ENCODE measurements at places on chromosomes 4 and X.

DNA sequence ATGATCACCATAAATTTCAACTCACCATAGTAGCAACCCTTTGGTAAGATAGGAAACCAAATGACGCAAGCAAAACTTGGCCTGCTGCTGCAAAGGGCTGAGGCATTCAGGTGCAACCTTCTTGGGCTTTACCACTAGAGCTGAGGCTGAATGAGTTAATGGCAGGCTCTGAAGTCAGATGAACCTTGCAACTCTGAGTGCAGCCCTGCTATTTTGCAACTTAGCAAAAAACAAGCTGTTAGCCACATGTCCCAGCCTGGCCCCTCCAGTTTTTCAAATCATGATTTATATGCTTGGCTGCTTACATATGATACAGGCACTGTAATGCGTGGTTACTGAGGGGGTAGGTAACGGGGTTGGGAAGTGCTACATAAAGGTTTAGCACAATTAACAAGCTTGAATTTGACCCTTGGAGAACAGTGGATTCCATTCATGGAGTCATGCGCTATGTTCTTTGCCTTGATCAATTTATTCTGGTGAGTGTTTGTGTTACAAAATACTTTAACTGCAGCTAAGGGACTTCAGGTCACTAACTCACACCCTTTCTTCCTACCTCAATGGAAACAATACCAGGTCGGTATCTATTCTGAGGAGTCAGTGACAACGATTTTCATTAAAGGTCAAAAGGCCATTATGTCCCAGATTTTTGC, 80.5 kb upstream of the PPARGC1A start:
- DNase-seq: no peak

DNA sequence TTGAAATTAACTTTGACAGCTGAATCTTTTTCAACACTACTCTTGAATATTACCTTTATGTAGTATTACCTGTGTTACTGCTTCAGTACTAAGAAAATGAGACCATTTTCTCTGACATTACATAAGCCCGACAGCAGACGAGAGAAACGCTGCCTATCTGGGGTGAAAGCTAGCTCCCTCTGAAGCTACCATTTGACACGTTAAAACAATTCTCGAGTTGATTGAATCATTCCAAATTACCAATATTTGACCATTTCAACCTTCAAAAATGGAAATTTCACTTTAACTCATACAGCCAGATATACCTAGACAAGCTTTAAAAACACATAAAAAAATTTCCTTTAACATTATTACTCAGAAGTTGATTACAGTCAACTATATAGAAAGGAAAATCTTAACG, 836 bp downstream of the GPM6A start:
- DNase-seq: no peak

- DNase-seq: no peak
Observed at GRCh38 chr4:73705056-73705432, 35.3 kb upstream of the CXCL8 start.

DNA sequence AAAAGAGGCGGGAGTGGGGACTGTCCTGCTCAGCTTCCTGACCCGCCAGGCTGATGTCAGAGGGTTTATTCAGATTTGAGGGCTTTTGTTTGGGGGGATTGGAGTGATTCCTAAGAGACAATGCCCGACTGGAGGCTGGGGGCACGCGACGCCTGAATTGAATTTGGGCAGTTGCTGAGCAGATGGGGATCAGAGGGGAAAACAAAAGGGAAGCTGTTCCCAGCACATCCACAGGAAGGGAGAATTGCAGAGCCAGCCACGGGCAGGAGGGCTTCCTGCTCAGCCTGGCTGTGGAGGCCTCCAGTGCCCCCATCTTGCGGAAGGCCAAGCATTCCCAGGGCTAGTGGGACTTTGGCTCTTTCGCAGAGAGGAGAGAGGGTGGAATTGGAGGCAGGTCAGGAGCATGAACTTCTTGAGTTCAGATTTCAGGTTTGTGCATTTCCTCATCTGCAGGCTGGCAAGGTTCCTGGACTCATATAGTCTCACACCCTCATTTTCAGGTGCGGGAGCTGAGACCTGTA, 162.8 kb downstream of the NHS start:
- DNase-seq: no peak

DNA sequence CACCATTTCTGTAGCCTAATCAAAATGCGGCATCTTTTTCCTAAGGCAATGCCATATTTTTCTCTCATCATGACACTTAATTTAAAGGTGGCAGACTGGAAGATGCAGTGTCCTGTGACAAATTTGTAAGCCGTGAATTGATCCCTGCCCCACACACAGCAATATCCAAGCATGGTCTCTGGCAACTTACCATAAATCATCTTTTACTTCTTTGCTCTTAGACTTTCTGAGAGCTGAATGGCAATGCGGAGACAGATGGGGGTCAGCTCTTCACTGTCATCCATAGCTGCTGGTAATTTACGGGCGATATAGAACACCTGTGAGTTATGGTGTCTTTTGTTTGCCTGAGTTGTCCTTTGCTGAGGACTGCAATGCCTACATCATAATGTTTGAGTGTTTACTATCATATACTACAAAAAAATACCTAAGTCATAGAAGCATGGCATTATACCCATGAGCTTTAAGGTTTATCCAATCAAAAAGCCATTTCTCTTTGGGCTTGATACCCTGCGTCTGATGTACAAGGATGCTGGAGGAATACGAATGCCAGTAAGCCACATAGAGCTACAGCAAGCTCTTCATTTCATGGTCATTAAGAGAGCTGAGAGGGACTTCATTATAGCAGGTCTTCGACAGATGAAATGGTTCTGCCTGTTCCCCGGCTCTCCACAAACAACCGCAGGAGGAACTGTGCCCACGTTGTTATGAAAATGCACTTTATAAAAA, 148.1 kb downstream of the TRIML1 start:
- DNase-seq: no peak

GRCh38 chrX:38847206-38847902, 46.1 kb downstream of the MID1IP1 start:
- no peak for DNase-seq

DNA sequence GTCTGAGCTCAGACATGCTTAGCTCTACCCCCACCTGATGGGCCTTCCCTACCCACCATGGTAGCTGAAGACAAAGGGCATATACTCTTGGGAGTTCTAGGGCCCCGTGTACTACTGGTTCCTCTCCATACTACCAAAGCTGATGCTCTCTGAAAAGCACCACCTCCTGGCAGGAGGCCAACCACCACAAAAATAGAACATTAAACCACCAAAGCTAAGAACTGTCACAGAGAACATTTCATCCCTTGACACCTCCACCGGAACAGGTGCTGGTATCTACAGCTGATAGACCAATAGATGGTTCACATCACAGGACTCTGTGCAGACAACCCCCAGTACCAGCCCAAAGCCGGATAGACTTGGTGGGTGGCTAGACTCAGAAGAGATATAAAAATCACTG, 13.4 kb downstream of the EDA2R start:
- DNase-seq: no peak

GRCh38 chr4:112516471-112517066, 589 bp upstream of the NEUROG2 start:
- no peak for DNase-seq

GRCh38 chr4:108453366-108453765, 167.0 kb upstream of the RPL34 start:
- DNase-seq: no peak

DNA sequence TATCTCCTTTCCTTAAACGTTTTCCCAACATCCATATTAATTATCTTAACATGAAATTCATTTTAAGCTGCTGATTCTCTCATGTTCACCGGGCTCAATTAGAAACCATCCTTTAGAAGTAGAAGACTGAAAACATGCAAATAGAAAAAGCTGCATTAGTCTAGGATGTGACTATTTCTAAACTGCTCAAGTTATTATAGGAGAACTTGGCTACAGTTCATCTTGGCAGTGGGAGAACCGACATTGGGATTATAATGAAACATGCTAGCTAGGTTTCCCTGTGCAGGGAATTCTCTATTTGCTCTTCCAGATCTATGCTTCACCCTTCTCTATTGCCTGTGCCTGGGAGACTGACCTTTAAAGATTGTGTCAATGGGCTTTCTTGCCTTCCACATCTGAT, 151.0 kb upstream of the PPARGC1A start:
- DNase-seq: no peak
